Brain (organoid and tissue), 16 donors: ENCODE measurements at places on chromosomes 5 and 9. TPM values are rescaled to one million over a fixed set of nuclear protein-coding genes. Genes with fewer than 3 reads are reported as not detected.

Gene UBTD2
- 11.3 TPM for polyA plus RNA-seq

Gene RLN2
- polyA plus RNA-seq = not detected

Gene C6
- polyA plus RNA-seq = not detected

Gene BTNL8
- polyA plus RNA-seq = 0.42 TPM

Gene AQP3
- 0.90 TPM for polyA plus RNA-seq

Gene C5orf52
- polyA plus RNA-seq = not detected

Gene LCN9
- polyA plus RNA-seq = not detected

Gene CPEB4
- polyA plus RNA-seq = 9.2 TPM

Gene NR4A3
- 1.0 TPM for polyA plus RNA-seq

Gene TXNDC8
- not detected for polyA plus RNA-seq

Gene C1QTNF2
- polyA plus RNA-seq = 0.39 TPM

Gene RNF224
- not detected for polyA plus RNA-seq

Gene WNK2
- 70.2 TPM for polyA plus RNA-seq

Gene C5orf47
- not detected for polyA plus RNA-seq

Gene UGT3A2
- polyA plus RNA-seq = 0.22 TPM

Gene RNF180
- 0.64 TPM for polyA plus RNA-seq

Gene TENT4A
- polyA plus RNA-seq = 20.8 TPM

Gene AOPEP
- 26.0 TPM for polyA plus RNA-seq

Gene SDHA
- 172 TPM for polyA plus RNA-seq

Gene ORM1
- 3.2 TPM for polyA plus RNA-seq

Gene ACTBL2
- not detected for polyA plus RNA-seq

Gene TMC1
- polyA plus RNA-seq = 0.29 TPM

Gene LCNL1
- polyA plus RNA-seq = 0.15 TPM

Gene SV2C
- polyA plus RNA-seq = 0.53 TPM

Gene NTRK2
- 58.8 TPM for polyA plus RNA-seq

Gene ECPAS
- 29.4 TPM for polyA plus RNA-seq

Gene PCAT7
- polyA plus RNA-seq = 0.80 TPM

Gene LVRN
- polyA plus RNA-seq = not detected

Gene ROR2
- polyA plus RNA-seq = 4.8 TPM

Gene HRH2
- polyA plus RNA-seq = 2.1 TPM

Gene PALM2AKAP2
- polyA plus RNA-seq = 0.68 TPM

Gene FBP2
- not detected for polyA plus RNA-seq

Gene PCDHGA1
- polyA plus RNA-seq = 4.9 TPM

Gene HSPA9
- polyA plus RNA-seq = 141 TPM

Gene TICAM2
- not detected for polyA plus RNA-seq

Gene MSANTD3
- polyA plus RNA-seq = 27.9 TPM

Gene GRIA1
- polyA plus RNA-seq = 31.0 TPM

Gene SLC46A2
- polyA plus RNA-seq = not detected

Gene CARD6
- 0.54 TPM for polyA plus RNA-seq

Gene PRXL2C
- polyA plus RNA-seq = 3.9 TPM

Gene STING1
- polyA plus RNA-seq = 12.9 TPM

Gene ANKRD34B
- polyA plus RNA-seq = 0.20 TPM

Gene ACOT12
- polyA plus RNA-seq = not detected

Gene FCHSD1
- 4.0 TPM for polyA plus RNA-seq

Gene SPEF2
- polyA plus RNA-seq = 0.19 TPM

Gene POLK
- polyA plus RNA-seq = 1.6 TPM

Gene GBGT1
- 6.6 TPM for polyA plus RNA-seq
